Fibroblast of villous mesenchyme (primary cell): ENCODE measurements at places on chromosomes 2 and 18.
A peak's percentile ranks its signal among the peaks of the same experiment; 100 is the strongest.

DNA sequence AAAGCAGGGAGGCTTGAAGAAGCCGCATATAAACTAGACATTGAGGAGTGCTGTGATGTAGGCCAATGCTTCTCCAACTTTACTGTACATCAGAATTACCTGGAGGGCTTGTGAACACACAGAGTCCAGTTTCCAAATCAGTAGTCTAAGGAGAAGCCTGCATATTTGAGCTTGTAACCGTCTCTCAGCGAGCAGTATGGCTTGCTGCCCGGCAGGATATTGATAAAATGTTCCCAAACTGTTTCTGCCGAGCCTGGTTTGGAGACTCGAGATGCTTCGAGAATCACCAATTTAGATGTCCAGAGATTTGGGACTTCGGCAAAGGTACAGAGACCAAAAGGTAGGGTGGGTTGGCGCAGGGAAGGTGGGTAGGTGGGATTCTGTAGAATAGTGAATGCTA, 11.0 kb upstream of the RAB31 start:
- DNase-seq = no peak

DNA sequence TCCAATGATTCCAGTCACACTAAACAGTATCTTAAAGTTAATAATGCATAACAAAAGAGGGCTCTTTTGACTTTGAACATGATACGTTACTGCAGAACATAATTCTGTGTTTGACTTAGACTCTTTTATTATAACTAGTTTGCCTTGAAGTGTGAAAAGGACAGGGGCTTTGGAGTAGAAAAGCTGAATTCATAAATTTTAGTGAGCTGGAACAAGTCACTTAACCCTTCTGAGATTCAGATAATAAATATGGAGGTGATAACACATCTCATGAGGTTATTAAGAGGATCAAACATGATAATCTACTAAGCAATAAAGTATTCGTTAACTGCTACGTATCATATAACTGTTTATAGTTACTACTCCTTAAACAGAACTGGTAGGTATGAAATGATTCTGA, 44.7 kb upstream of the FLACC1 start:
- DNase-seq = no peak

DNA sequence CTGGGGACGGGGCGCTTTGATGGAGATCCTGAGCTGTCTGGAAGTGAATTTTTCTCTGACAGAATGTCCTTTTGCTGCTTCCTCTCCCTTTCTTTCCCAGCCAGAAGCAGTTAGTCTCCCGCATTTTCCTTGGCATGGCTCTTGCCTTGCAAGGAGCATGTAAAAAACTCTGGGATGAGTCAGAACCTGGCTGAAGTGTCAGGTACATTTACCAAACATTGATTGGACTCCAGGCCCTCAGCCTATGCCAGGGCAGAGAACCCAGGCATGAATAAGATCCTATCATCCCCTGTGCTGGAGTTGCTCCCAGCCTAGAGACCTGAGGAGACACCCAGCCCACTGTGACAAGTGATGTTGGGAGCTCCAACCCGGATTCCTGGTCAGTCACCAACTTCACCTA, 21.6 kb downstream of the STON1 start:
- no peak for DNase-seq

- peak; percentile 4 for DNase-seq
These were observed 16.4 kb downstream of the DYNAP start for GRCh38 chr18:54607213-54608027.

DNA sequence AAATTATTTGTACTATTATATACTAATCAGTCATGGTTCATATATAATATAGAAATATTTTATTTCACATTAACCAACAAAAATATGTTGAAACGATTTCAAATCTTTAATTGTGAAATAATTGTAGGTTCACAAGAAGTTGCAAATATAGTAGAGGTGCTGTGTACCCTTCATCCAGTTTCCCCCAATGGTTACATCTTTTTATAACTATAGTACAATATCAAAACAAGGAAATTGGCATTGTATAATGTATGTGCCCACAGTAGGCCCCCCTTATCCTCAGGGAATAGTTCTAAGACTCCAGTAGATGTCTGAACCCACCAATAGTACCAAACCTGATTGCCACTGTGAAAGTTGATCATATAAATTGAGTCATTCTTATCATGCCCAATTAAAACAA, 7.4 kb upstream of the CYB5A start:
- no peak for DNase-seq

DNA sequence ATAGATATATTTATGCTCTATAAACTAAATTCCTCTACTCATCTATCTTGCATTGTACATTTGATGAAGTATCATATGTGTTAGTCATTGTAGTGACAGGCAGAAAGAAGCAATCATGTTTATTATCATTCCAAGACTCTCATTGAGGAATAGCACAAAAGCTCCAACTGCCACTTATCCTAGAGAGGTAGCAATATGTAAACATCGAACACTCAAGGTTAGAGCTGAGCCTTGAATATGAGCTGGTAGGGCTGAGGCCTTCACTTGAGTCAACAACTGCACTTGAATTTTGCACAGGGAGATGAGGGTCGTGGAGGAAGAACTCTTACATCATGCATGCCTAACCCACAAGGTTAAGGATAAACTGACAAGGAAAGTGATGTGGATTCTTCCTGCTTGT, 900.9 kb downstream of the CPS1 start:
- DNase-seq = no peak

DNA sequence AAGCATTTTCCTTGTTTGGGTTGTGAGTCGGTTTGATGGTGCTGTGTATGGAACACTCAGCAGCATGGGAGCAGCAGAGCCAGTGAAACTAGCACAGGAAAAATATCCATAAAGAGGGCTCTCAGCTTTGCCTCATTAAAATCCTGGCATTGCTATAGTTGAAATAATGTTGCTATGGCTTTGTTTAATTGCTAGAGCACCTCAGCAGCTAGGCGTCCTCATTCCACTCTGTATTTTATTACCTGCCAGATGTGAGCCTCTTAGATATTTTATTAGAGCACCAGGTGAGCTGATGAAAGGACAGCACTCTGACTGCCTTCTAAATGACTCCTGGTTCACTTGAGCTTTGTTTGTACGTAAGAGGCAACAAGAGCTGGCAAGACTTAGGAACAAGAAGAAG, 232.4 kb downstream of the MTX2 start:
- no peak for DNase-seq

- DNase-seq = peak; percentile 70
These were observed 86.3 kb upstream of the EFEMP1 start for GRCh38 chr2:56009758-56010458.

- no peak for DNase-seq
These were observed 176.6 kb downstream of the GFPT1 start for GRCh38 chr2:69210385-69210784.

DNA sequence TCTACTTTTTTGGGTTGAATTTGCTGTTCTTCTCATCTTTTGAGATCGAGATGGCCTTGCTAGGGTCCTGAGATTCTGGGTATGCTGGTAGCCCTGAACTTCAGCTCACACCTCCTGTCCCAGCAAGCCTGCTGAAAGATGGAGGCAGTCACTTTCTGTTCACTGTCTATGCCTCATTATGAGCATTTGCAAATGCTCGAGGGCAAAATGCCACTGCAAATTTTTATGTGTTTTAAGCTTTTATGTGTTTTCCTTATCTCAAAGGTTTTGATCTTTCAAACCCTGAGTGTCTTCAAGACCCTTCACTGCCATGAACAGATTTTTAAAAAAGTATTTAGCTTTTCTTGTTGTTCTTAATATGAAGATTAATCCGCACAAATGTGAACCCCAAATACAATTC, 766.7 kb upstream of the HS6ST1 start:
- DNase-seq = no peak

- peak; percentile 69 for DNase-seq
These were observed 142.2 kb upstream of the PXDN start for GRCh38 chr2:1886405-1886992.

- no peak for DNase-seq
These were observed 445.5 kb upstream of the ID2 start for GRCh38 chr2:8236391-8236790.

GRCh38 chr18:57953883-57954282, 90.1 kb upstream of the NEDD4L start:
- no peak for DNase-seq

- peak; percentile 20 for DNase-seq
These were observed 810.6 kb upstream of the PIK3C3 start for GRCh38 chr18:41144441-41144840.

DNA sequence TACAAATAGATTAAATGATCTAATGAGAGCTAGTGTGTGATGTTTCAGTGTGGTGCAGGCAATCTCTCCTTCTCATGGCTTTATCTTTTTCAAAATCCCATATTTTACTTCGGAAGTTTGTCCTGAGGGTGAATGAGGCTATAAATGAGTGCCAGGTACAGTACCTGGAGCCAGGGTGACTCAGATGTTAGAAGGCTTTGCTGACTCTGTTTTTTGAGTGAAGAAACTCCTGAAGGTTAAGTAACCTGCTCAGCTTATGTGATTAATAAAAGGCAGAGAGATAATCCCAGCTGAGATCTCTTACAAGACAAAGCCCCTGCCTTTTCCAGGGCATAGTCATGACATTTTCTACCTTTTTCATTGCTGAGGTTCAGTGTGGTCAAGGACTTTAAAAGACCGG, 52.6 kb downstream of the MGAT5 start:
- DNase-seq = no peak

- no peak for DNase-seq
These were observed 540.9 kb downstream of the NRXN1 start for GRCh38 chr2:50490991-50491390.

DNA sequence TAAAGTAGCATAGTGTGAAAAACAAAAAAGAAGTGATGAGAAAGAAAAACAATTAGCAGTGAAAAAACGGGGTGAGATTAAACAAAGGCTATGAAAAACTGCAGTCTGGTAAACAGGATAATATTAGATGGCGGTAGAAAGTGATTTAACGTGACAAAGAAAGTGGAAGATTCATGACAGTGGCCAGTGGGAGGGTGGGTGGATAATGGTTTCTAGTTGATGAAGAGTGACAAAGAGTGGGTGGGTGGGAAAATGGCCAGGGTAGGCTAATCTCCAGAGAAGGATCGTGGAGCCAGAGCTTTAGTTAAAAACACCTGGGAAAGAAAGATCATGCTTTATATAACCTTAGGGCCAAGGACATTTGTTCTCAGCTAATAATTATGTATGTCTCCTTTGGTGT, 1667.8 kb downstream of the LRP1B start:
- no peak for DNase-seq

DNA sequence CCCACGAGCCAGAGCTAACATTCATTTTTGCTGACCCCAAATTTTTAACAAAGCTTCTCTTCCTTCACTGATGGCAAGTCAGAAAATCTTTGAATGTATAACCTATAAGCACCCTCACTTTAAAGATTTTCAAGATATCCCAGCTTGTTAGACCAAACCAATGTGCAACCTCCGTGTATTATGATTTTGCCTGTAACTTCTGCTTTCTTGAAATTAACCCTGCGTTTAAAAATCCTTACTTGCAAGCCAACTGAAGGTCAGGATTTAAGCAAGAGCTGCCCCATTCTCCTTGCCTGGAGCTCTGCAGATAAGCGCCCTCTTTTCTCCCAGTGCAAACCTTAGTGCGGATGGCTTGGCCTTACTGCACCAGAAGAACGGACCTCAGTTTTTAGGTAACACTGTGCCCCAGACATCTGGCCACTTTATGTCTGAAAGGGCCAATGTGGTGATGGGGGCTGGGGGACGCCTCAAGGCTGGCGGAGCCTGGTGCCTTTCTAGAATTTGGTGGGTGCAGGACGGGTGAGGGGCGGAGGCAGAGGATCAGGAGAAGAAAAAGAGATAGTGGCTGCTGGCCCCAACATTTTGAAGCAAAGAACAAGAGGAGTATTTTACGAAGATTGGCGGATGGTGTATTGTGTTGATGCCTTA, 805 bp upstream of the TNFRSF11A start:
- no peak for DNase-seq

- no peak for DNase-seq
These were observed 3.1 kb downstream of the STK39 start for GRCh38 chr2:168244318-168244717.

DNA sequence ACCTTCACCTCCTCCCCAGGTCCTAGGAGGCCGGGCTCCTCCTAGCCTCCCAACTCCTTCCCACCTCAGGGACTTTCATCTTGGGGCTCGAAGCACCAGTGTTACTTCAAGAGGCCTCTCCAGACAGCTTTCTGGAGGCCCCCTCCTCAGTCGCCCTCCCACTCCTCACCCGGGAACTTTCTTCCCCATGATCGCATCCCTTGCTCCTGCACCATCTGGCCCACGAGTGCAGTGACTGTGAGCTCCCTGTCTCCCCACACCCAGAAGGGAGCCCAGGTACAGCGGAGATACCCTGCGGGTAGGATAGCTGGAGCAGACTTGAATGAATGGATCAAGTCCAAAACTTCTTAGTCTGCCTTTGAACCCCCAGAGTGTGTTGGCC, 6.1 kb downstream of the ERFE start:
- DNase-seq = no peak

DNA sequence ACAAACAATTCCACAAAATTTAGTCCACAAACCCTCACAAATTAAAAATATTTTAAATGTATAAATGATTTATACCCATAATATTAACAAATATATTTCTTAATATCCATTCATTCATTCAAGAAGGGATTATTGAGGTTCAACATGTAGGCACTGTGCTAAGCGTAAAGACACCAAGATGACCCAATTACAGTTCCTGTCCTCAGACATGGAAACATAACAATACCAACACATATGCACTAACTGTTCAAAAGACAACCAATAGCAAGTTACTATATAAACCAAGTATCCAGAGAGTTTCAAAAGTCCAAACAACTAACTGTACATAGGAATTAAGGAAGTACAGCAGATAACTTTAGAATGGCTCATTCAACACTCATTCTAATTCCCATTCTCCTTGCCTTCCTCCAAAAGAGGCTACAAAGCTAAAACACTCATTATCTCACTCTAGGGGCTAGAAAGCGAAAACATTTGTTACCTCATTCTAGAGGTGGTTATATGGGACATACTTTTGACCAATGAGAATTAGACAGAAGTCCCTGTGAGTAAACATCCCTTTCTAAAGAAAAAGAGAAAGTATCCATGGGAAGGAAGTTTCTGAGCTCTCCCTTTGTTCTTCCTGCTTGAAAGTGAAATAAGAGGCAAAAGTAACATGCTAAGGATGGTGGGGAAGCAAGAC, 292.4 kb downstream of the ZEB2 start:
- DNase-seq = no peak

GRCh38 chr2:173747035-173747434, 218.1 kb downstream of the SP3 start:
- no peak for DNase-seq

DNA sequence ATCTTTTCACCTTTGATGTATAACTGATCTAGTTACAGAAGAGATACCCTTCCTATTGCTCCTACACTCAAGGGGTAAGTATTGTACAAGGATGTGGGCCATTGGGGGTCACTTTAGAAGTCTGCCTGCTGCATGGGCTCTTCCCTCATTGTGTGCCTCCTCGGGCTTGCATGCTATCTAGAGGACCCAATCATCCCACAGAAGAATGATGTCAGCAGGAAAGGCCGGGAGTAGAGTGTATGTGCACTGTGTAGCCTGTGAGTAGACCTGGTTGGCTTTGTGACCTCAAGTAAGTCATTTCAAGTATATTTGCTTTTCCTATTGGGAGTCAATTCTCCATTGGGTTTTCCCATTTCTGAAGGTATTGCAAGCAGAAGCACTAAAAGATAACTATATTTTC, 129.5 kb upstream of the TRIB2 start:
- no peak for DNase-seq
